Right renal cortex interstitium (tissue), 3 donors: ENCODE measurements at places on chromosomes 3 and 15. TPM values are rescaled to one million over a fixed set of nuclear protein-coding genes. Genes with fewer than 3 reads are reported as not detected.

TNFAIP8L3 gene
- polyA plus RNA-seq = 2.1 TPM

DNA sequence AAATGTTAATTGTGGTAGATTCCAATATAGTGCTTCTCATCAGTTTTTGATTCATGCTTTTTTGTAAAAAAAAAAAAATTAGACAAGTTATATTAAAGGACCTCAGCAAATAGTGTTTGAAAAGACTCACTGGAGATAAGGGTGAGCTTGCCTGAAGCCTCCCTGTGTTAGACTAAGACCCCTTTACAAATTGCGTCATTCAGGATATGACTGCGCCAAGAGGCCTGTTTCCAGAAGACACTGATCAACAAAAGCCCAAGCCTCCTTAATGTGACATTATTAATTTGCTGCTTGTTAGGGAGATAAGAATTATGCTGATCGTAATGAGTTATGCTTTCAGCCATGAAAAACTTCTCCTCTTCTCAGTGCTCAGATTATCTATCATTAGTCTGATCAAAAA, 13.0 kb upstream of the DNAJC13 start:
- DNase-seq = no peak

GRCh38 chr3:163048881-163049280, 1552.3 kb downstream of the OTOL1 start:
- no peak for DNase-seq

DNA sequence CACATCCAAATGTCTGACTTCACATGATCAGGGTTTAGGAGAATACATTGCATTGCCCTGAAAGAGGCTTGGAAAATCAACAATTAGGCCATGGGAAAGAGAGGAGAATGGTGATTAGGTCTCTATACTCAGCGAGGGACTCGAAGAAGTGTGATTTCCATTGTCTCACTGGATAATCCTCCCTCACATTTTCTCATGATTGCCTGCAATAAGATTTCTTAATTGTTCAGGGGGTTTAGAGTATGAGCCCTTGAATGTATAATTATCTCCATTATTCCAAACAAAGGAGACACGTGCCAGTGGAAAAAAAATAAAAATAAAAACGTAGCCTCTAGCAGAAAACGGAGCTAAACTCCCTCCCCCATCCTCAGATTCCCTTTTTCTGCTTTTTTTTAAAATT, 173.2 kb downstream of the TPRG1 start:
- DNase-seq = no peak

DNA sequence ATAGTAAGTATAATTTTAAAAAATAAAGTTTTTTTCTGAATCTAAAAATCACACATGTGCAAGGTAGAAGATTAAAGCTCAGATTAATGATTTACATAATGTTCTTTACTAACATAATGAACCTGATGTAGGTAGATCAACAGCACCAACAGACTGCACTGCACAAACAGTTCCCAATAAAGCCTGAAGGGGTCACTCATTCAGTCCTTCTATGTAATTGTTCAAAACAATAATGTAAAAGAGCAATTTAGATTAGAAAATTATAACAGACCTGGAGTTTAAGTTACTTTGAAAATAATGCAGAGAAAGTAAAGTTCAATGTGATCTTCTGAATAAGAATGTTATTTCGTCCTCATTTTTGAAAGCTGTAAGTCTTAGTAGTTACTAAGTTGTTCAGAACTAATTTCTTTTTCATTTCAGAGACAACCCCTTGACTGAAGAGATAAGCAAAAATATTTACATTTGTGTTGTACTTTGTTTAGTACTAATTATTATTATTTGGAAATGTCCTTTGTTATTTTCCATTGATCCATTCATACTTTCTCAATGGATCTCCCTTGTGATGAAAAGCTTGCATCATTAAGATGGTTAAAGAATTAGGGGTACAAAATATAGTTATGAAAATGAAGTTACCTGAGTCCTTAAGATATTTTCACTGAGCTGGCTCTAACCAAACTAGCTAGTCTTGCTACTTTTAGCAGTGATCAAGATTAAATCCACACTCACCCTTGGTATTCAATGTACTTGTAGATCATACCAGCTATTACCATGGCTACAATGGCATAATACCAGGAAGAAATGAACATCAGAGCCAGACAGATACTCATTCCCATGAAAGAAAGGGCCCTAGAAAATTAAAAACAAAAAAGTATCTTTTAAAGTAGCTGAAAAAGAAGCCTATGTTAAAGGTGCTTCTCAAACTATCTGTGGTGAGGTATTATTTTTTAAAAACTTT, 16.8 kb downstream of the EMC4 start:
- peak; percentile 15 for DNase-seq

NEK10 gene
- 1.7 TPM for polyA plus RNA-seq

GRCh38 chr15:80242802-80243201, 9.2 kb downstream of the CTXND1 start:
- no peak for DNase-seq

THRB gene
- 27.1 TPM for polyA plus RNA-seq

- DNase-seq = no peak
Observed at GRCh38 chr3:111592143-111592542, 3.0 kb downstream of the ZBED2 start.

DNA sequence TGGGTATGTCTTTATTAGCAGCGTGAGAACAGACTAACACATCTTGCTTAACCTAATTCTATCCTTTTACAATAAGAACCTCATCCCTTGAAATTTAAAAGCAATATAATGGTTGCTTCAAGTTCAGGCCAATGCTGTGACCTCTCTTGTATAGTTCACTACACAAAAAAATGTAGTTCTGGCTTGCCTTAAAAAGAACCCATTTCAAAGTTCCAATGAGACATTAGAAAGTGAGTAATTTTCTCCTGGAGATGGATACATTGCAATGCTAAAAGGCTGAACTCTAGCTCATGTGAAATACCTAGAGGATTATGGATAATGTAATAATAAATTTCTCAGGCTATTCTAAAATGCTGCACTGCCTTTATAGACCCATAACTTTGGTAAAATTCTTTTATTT, 47.8 kb downstream of the ATP13A4 start:
- DNase-seq = no peak

DNA sequence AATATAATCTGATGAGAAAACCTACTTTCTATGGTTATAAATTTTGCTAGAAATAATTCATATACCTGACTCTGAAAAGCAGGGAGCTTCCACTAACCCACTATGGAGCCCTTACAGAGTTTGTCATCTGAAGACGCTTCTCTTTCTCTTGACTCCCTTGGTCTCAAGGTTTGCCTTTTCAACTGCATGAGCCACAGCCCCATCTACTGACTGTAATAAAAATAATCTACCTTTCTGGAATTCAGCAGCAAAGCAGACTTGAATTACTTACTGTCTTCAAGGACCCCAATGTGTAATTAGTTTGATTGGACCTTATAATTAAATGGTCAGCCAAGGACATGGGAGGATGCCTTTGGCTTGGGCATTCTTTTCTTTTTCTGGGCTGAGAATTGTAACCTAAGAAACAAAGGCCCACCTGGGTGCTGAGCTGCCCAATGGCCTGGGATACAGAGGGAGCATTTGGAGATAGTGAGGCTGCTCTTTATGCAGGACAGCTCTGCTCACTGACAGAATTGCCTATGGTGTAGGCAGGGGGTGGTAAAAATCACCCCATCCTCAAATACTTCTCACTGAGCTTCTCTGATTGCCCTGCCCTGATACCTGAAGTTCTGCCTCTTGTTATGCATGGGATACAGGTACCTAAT, 178.6 kb upstream of the TRIM42 start:
- no peak for DNase-seq

DNA sequence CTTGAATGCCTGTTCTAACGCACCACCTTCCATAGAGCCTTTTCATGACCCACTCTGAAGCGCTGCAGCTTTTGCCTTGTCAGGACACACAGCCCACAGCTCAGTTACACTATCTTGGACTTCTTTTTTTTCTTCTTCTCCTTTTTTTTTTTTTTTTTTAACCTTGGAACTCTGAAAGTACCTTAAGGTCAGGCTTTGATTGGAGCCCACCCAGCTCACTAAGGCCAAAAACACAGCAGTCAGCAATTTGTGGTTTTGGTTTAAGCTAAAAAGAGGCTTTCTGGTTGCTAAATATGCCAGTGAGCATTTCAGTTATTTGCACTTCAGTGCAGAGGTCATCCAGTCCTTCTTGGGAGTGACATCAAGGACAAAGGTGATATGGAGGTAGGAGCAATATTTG, 1.7 kb downstream of the SLC25A20 start:
- DNase-seq = no peak

STARD5 gene
- polyA plus RNA-seq = 3.0 TPM

- no peak for DNase-seq
Observed at GRCh38 chr3:145411605-145412004, 749.4 kb downstream of the PLOD2 start.
